ENCODE measurements at places on chromosomes 6 and 20.

GRCh38 chr20:53643031-53643832 lies 49.6 kb upstream of the ZNF217 start:
- DNase-seq = peak; percentile 28

DNA sequence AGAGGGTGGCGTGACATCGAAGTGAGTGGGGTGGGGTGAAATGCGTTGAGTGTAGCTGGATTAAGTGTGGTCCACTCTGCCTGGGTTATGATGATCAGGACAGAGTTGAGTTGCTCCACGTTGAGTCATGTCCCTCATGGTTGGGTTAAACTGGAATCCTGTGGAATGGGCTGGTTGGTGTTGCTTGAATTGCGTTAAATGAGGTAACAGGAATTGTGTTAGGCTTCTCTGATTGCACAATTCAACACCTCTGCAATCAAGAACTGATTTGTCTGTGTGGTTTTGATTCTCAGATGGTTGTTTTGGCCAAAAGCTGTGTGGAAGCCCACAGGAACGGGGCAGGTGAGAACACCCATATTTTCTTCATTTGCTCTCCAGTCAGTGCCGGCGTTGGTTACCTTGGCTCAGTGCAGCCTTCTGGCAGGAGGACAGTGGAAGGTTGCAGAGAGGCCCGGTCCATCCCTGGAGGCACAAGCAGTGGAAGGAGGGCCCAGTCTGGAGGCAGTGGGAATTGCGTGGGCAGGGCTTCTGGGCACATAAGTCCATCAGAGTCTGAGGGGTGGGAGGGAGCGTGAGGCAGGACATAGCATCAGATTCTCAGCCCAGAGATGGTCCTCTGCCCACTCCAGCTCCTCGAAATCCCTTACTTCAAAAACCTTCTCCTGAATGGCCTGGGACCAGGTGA lies 11.6 kb downstream of the NOTCH4 start:
- DNase-seq = no peak

DNA sequence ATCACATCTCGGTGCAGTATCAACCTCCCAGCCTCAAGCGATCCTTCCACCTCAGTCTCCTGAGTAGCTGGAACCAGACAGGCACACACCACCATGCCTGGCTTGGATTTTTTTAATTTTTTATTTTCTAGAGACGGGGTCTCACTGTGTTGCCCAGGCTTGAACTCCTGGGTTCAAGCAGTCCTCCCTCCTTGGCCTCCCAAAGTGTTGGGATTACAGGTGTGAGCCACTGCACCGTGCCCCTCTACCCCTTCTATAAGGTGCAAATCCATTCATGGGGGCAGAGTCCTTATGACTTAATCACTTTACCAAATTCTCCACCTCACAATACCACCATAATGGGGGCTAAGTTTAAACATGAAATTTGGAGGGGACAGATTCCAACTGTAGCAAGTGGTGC lies 37.7 kb downstream of the TMEM181 start:
- DNase-seq = no peak

DNA sequence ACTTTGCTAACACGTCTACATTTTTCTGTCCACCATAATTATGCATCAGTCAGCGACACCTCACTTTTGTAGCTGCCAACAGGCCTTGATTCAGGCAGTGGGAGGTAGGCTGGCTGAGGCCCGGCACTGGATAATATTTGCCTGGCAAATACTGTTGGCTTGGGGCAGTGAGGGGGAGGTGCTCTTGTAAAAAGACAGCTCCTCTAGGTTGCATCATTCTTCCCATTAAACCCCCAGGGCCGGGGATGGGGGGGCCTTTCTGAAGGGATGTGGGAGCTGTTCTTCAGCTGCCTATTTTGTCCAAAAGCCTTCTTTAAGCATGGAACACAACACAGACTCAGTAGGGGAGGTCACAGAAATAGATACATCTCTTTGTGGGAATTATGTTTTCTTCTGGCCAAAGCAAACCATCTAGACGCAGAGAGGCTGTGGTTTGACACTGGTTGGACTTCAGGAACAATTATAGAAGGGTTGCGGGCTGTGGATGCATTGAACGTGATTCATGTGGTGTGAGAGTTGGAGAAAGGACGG lies 338.3 kb upstream of the NT5E start:
- DNase-seq = no peak

DNA sequence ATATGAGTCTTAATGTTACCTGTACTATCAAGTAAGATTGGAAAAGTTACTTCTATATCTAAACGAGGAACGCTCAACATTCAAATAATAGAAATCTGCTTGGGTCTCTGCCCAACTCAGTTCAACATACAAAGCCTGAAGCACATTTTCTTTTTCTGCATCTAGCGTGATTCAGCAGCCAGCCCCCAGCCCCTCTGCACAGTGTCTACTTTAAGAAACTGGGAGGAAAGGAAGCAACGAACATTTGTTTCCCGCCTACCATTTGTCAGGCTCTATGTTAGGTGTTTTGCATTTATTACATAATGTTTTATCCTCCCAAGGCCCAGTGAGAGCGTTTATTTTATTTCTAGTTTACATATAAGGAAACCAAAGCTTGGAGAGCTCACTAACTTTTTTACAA lies 17.3 kb downstream of the PHACTR1 start:
- DNase-seq = no peak

DNA sequence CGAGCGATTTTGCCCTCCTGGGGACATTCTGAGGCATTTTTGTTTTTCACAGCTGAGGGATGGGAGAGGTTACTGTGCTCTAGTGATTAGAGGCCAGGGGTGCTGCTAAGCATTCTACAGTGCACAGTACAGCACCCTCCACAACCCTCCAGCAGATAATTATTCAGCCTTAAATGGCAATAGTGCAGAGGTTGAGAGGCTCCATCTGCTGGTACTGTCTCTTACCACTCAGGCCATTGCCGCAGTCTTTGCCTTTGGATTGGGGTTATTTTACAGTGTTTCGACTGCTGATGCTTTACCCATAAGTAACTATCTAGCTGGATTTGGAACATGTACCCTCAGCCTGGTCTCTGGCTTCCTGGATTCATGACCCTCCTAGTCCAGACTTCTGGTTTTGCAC lies 705.3 kb downstream of the KIF16B start:
- DNase-seq = no peak

GRCh38 chr6:100618351-100618671 lies 153.6 kb upstream of the SIM1 start:
- no peak for DNase-seq

DNA sequence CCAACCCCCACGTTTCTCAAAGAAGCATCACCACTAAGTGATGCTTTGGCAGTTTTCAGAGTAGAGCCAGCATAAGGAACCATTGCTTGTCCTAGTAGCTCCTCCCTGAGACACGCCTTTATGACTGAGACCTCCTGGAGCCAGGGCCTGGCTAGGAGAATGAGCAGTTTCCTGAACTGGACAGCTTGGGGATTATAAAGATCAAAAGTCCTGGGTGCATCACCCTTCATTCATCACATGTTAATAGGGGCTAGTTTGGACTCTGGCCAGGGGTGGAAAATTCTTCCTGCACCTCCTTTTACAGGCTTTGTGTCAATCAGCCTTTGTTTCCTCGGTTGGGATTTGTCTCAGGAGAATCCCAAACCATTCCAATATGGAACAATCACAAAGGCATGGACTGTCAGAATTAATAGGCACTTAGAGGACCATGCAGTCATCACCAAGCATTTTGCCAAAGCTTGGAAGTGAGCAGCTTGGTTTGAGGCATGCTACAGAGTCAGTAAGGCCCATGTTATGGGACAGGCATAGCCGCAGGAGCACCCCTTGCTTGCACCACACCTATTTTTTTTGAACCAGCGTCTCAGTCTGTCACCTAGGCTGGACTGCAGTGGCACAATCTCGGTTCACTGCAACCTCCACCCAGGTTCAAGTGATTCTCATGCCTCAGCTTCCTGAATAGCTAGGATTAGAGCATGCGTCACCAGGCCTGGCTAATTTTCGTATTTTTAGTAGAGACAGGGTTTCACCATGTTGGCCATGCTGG lies 64.9 kb upstream of the TGM3 start:
- DNase-seq = no peak

GRCh38 chr20:10105046-10105445 lies 70.3 kb downstream of the ANKEF1 start:
- DNase-seq = no peak

- no peak for DNase-seq
These were observed 17.4 kb upstream of the PRDM13 start for GRCh38 chr6:99589290-99589672.

GRCh38 chr6:21840428-21840827 lies 246.9 kb downstream of the SOX4 start:
- no peak for DNase-seq

- no peak for DNase-seq
These were observed 210.6 kb upstream of the PLCB4 start for GRCh38 chr20:8858181-8858787.

GRCh38 chr20:40080041-40080652 lies 608.9 kb downstream of the MAFB start:
- DNase-seq = no peak

- DNase-seq = no peak
These were observed 13.2 kb upstream of the GPR6 start for GRCh38 chr6:109964949-109965348.

DNA sequence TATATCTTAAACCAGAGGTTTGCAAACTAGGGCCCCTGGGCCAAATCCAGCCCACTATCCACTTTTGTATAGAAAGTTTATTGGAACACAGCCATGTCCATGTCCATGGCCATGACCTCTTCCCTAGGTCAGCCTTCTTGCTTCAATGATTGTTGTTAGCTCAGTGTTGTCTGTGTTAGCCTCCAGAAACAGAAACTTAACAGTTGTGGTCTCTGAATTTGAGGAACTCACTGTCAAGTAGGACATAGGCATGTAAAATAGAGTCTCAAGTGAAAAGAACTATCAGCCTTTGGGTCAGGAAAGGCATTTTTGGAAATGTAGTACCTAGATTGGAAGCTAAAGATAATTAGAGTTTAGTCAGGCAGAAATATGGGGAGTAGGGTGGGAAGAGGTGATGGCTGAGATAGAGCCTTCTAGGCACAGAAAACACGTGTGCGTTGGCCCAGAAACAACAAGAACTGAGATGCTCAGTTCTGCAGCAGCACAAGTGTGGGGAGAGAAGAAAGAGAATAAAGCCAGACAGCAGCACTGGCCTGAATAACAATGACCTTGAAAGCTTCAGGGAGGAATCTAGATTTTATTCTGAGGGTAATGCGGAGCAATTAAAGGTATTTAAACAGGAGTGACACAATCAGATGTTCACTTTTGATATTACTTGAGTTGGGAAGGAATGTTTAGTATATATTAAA lies 87.0 kb upstream of the OLIG3 start:
- no peak for DNase-seq

GRCh38 chr6:3751077-3751729 lies at the start of gene PXDC1:
PXDC1 (minus strand) TSS chr6:3751713; CDS start chr6:3751531, 182 bp downstream.
- DNase-seq = no peak

GRCh38 chr6:165872311-165872710 lies 209.3 kb upstream of the PDE10A start:
- no peak for DNase-seq

DNA sequence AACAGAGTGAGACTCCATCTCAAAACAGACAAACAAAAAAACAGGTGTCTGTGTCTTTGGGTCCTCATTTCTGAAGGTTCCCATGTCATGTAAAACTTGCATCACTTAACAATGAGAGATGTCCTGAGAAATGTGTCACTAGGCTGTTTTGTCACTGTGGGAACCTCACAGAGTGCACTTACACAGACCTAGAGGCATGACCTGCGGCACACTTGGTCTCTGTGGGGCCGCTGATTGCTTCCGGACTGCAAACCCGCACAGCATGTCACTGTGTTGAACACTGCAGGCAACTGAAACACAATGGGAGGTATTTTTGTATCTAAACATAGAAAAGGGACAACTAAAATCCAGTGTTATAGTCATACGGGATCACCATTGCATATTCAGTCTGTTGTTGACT lies 42.3 kb upstream of the TMEM181 start:
- no peak for DNase-seq

DNA sequence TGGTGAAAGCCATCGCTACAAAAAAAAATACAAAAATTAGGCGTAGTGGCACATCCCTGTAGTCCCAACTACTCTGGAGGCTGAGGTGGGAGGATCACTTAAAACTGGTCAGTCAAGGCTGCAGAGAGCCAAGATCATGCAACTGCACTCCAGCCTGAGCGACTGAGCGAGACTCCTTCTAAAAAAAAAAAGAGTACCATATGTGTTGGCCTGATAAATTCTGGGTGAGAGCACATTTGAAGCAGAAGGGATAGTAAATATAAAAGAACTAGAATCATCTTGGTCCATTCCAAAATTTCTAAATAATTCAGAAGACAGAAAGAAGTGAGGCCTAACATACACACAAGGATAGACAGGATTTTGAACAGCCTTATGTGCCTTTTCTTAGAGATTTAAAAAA lies 2.2 kb downstream of the IBTK start:
- DNase-seq = no peak

All from stimulated activated CD8-positive, alpha-beta memory T cell treated with anti-CD3 and anti-CD28 coated beads, Interleukin-4, amount 100 ng/mL, for 1 hour (primary cell).